ENCODE measurements at places on chromosomes 12 and 14. TPM values are rescaled to one million over a fixed set of nuclear protein-coding genes. Genes with fewer than 3 reads are reported as not detected.

Gene ATP6V1D
- 80.6 TPM for total RNA-seq

Gene GPR132
- 0.13 TPM for total RNA-seq

Gene LTBP2
- 138 TPM for total RNA-seq

Gene SCNN1A
- 0.87 TPM for total RNA-seq

Gene DDX54
- total RNA-seq = 83.5 TPM

Gene CDH24
- total RNA-seq = 16.7 TPM

Gene BATF
- 1.3 TPM for total RNA-seq

Gene CNTN1
- total RNA-seq = not detected

Gene TSHR
- total RNA-seq = not detected
